Stimulated activated CD4-positive, alpha-beta T cell treated with anti-CD3 and anti-CD28 coated beads, TNF-alpha, amount 100 ng/mL, for 24 hours (primary cell): ENCODE measurements at places on chromosomes 5 and 9.

DNA sequence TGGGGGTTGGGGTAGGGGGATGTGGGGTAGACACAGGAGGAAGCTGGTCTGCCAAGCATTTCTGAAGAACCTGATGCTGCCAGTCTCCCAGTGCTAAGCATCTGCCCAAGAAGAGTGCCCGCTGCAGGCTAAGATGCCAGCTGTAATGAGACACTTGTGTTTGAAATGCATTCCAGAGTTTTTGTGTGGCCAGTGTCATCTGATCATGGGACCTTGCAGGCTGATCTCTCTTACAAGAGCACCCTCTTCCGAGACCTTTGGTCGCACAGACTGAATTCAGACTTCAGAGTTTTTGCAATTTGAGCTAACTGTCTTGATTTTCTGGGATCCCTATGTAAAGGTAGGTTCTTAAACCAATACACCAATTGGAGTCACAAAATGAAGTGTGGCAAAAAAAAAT lies 58.1 kb downstream of the DENND1A start:
- no peak for DNase-seq

DNA sequence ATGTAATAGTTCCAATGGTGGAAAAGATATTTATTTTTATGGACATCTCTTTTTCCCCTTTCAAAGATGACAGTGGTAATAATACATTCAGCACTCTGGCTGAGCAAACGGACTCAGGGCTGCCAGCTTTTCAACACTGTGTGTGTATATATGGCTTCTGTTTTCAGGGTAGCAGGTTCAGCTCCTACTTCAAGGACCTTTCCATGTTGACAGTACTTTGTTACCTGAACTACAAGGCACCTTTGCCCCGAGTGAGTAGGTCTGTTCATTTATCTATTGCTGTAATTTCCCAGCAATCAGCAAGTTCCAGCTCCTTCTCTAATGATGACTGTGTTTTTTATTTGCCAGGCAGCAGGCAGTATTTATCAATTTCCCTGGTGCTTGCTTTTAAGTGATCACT lies 387.4 kb upstream of the KIF2A start:
- DNase-seq: no peak

- DNase-seq: no peak
Observed at GRCh38 chr5:102603670-102604069, 104.9 kb upstream of the SLCO6A1 start.

GRCh38 chr9:93726147-93726546 lies 149.8 kb downstream of the PHF2 start:
- DNase-seq: no peak

DNA sequence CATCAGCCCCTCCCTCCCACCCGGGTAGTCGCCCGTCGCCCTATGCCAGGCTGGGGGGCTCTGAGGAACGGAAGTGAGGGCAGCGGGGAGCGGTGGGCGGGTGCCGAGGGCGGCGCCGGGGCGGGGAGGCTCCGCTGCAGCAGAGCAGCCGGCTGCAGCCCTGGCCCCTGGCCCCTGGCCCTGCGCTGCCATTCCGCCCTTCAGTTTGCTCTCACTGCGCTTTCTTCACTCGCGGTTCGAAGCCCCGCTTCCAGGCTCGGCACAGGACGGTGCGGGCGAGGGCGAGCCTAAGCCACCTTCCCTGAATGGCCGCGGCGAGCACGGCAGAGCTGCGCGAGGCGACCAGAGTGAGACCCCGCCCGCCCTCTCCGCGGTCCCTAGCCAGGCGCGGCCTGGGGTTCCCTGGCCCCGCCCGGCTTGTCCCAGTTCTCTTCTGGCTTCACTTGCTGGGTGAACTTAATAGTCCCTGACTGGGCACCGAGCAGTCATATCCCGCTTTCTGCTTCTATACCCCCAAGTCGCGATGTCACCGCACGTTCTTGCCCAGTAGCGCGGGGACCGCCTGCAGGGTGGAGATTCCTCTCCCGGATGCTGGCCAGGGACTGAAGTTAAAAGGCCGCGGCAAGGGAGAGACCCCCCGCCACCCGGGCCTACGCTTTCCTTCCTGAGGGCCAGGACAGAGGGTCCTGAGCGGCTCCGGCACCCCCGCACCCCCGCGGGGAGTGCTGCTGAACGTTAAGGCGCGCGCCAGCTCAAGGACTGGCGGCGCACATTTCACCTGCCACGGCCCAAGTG lies 623 bp upstream of the TRIM36 start:
- no peak for DNase-seq

DNA sequence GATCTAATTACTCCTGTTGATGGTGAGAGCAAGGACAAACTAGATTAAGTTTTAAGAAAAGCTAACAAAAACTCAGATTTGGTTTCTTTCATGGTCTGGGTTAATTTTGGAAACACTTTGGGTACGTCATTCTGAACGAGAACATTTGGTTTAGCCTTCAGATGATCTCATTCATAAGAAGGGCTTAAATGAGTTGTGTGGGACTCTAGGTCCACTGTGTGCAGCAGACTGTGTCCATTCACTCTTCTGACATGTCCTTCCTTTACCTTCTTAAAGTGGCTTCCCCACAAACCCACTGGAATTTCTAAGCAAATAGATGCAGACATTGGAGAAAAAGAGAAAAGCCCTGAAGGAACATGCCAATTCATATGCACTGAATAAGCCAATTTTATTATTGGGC lies 96.8 kb downstream of the FBXO4 start:
- no peak for DNase-seq

- no peak for DNase-seq
Observed at GRCh38 chr5:139619861-139620260, 28.3 kb upstream of the CXXC5 start.

DNA sequence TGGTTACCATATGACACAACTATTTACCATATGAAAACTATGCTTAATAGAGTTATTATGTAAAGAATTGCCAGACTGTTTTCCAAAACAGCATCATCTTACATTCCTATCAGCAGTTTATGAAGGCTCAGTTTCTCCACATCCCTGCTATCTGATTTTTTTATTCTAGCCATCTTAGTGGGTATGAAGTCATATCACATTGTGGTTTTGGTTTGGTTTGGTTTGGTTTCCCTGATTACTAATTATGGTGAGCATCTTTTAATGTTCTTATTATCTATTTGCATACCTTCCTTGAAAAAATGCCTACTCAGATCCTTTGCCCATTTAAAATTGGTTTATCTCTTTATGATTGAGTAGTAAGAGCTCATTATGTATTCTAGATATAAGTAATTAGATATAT lies 199.4 kb upstream of the NFIL3 start:
- DNase-seq: no peak

GRCh38 chr5:96752341-96753016 lies 55.3 kb downstream of the ERAP1 start:
- peak; percentile 35 for DNase-seq

- peak; percentile 51 for DNase-seq
Observed at GRCh38 chr5:378301-378891, 56.9 kb downstream of the AHRR start.

DNA sequence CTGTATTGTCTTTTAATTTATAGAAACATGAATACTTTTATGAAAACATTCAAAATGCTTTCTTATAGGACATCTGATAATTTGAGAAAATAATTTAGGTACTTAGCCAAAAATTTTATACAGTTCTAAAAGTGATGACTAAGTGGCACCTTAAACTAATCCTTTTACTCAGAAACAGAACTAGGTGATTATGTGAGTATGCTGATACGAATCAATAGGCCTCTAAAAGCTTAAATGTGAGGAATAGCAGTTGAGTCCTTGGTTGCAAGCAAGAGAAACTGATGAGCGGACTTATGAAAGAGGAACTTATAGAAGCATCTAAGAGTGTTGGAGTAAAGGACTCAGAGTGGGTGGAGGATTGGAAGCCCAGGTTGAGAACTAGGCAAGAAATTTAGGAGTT lies 26.4 kb downstream of the ANXA1 start:
- no peak for DNase-seq

GRCh38 chr9:125133403-125134329 lies 9.7 kb downstream of the SCAI start:
- no peak for DNase-seq

DNA sequence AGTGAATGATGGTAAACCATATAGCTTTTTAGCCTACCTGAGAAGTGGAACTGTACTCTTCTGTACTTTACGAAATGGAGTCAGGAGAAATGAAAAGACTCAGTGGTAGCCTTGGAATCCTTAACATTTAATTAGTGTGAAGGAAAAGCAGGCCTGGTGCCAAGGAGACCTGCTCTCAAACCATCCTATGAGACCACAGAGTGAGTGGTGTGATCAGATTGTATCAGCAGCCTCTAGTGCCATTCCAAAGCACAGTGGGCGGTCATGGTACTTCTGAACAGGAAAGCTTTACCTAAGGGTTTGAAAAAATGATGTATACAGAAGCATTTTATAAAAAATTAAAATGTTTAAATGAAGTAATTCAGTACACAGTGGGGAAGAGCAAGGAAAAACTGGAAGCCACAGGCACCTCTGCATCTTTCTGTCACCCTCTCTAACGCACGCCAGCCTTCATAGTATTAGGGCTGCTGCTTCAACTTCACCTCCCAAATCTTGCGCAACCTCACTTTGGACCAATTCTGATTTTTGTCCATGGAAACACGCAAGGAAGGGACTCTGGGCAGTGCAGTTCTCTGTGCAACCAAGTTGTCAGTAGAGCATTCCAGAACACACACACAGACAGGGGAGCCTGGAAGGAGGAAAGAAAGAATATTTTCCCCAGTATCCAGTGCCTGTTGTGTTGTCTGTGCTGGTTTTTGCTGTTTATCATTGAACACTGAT lies 203.7 kb downstream of the SH3GL2 start:
- no peak for DNase-seq

DNA sequence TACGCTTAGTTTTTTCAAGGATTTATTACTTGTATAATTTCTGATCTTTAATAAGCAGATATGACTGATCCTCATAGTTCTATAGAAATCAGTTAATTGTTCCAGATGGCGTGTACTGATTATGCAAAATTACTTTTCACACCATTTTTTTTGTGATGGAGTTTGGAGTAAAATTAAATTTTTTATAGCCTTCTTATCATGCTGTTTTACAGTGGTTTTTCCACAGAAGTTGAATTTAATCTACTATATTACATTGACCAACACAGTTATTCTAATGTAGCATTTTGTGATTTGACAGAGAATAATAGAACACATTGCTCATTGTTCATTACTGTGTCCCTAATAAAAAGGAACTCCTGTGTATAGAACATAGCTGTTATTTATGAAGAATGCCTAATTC lies 111.1 kb downstream of the MVB12B start:
- DNase-seq: no peak

DNA sequence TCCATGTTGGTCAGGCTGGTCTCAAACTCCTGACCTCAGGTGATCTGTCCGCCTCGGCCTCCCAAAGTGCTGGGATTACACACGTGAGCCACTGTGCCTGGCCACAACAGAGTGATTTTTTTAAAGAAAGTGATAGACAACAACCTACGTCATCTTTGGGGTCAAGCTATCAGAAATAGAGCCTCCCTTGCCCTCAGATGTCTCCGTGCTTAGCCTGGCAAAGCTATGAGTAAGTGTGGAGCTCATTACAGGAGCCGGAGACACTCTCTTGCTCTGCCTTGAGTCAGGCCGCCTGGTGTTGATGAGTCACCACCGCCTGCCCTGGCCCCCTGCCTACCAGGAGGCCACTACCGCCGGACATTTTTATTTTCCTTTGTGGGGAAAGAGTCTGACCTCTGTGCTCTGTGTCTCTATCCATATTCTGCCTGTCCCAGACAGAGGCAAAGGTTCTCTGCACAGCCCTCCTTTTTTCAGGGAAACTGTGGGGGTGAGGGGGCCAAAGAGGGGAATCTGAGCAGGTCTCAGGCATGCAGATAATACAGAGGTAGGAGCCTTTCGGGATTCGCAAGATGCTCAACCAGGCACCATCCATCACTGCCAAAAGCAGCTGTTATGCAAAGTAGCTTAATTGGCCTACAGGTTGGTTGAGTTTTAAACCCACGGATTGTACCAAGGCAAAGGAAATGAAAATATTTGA lies 123.7 kb upstream of the CPEB4 start:
- no peak for DNase-seq

DNA sequence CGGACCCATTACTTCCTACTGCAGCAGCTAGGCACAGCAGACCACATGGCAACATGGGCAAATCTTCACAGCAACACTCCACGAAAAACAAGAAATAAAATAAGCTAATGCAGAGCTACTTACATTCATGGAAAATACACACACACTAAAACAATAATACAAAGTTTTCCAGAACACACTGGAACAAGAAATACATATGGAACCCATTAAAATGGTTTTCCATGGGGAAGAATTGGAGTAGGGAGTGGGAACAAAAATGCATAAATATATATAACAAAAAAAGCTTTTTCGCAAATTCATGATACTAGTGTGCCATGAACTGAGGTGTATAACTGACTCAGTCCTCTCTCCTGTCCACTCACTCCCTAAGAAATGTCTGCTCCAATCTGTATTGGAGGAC lies 8.3 kb downstream of the ADAMTS12 start:
- no peak for DNase-seq

DNA sequence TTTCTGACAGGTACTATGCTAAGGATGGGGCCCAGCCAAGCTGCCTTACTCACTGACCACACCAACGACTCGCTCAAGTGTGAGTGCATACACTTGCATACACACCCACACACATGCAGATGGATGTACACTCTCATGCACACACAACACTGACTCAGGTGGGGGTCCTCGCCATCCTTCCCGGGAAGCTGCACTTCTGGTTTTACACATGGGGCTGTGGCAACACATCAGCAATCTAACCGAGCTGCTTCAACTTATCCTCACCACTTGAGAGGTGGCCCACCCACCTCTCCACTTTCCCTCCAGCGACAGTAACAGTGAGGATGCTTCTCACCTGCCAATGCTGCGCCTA lies 67.2 kb upstream of the SLC25A51 start:
- no peak for DNase-seq
